ENCODE measurements at places on chromosomes 6 and 20.
A peak's percentile ranks its signal among the peaks of the same experiment; 100 is the strongest.

DNA sequence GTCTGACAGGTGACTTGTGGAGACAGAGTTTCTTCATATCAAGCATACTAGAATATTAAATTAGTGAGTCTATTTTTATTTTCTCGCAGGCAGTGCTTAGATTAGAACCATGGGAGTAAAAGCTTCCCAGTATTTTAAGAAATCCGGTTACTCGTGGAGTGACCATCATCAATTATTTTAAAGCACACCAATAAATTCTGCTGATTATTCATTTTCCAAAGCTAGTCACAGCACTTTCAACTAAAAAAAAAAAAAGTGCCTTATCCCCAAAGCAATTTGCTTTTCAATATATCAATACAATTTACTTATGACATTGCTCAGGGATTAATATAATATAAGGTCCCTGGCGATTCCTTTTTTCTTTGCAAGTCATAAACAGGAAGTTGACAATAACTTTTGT is 26.3 kb upstream of the OLIG3 start:
- no peak for DNase-seq

GRCh38 chr20:44656448-44656847 is 4.9 kb upstream of the ADA start:
- DNase-seq = no peak

DNA sequence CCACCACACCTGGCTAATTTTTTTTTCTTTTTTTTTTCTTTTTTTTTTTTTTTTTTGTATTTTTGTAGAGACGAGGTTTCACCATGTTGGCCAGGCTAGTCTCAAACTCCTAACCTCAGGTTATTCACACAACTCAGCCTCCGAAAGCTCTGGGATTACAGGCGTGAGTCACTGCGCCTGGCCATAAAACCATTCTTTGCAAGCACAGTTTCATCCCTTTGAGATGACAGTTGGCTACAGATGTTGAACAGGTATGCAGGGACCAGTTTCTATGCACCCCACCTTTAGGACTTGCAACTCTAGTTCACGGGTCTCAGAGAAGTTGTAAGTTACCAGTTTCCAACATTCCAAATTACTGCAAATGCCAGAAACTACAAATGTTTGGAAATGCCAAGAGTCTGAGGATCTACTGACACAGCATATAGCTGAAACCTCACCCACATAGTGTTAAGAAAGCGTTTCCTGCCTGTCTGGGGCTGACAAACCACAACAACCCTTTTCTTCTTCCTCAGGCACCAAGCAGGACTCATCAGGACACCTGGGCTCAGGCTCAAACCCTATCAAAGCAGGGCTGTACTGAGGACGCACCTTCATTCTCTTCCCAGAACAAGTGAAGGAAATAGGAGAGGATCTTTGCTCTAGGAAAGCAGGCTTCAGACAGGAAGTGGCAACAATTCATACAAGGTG is 22.9 kb downstream of the ARHGAP18 start:
- peak; percentile 55 for DNase-seq

DNA sequence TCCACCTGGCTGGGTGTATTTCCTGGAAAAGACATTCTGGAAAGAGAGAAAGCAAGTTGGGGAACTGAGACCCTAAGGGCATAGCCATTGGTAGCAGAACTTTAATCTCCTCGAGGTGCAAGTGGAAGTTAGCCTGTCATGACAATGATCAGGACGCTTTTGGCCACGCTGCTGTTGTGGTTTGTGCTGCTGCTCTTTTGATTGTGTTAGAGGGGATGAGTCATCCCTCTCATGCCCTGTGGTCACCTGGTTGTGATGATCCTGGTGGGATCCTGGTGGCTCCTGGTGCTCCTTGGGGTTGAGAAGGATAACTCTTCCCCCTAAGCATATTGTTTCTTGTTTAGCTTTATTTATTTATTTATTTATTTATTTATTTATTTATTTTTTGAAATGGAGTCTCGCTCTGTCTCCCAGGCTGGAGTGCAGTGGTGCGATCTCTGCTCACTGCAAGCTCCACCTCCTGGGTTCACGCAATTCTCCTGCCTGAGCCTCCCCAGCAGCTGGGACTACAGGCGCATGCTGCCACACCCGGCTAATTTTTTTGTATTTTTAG is 350.3 kb downstream of the KIF16B start:
- no peak for DNase-seq

DNA sequence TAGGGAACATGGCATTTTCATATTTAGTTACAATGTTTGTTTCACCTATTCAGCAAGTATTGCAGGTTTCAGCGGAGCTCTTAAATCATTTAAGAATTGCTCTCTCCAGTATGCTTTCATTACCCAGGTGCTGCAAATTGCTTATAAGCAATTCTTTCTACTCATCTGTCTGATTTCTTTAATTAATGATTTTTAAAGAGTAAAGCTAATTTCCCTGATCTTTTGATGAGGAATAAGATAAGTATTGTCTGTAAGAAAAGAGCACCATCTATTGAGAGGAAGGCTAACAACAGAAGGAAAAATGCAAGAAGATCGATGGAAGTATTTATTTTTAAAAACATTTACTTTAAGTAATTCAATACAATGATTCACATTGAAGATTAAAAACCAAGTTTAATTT is 2.0 kb downstream of the OPRM1 start:
- DNase-seq = no peak

DNA sequence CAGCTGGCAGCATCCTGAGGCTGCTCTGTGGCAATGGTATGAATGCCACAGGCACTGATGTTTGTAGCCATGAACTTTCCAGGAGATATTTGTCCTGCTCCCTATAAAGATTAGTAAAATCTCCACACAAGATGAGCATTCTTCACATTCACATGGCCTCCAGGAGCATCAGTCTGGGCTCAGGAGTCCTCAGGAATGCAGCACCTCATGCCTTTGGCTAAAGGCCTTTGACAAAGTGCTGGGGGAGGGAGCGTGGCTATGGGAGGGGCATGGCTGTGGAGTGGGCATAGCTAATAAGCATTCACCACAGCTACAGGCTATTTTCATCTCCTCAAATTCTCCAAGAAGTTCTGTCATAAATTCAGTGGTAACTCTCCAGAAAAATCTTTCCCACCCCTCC is 90.5 kb upstream of the LY86 start:
- DNase-seq = no peak

GRCh38 chr6:132354517-132355167 is 46.6 kb downstream of the MOXD1 start:
- no peak for DNase-seq

DNA sequence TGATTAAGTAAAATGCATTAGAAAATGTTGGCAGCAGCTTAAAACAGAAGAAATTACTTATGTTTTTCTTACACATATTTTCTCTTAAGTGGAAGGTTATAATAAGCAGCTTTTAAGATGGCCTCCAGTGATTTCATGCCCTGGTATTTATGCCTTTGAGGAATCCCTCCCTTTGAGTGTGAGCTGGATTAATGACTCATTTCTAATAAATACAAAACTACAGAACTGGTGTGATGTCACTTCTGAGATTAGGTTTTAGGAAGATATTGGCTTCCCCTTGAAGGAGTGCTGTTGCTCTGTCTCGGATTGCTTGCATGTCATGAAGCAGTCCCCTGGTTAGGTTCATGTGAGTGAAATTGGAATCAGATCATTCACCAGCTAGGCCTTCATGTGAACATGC is 143.2 kb upstream of the EPHA7 start:
- no peak for DNase-seq

GRCh38 chr6:10793695-10794094 is 44.6 kb downstream of the MAK start:
- DNase-seq = no peak

- no peak for DNase-seq
Measured at GRCh38 chr20:33765592-33765991, 33.8 kb downstream of the ZNF341 start.

- no peak for DNase-seq
Measured at GRCh38 chr20:24782801-24783630, 166.1 kb upstream of the CST7 start.

DNA sequence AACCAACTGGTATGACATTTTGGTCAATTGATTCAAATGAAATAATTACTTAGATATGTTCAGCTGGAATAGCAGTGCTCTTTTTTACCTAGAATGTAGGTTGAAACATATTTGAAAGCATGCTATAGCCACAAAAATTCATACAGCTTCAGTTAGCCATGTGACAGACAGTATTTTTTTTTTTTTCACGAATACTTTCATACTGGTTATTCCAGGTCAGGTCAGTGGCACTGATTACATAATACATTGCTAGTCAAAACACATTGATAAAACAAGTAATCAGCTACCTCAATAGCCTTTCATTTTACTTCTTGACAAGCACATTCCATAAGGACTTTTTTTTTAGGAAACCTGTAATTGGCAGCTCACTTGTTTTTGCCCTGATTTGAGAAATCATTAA is 222.6 kb downstream of the EYA4 start:
- DNase-seq = no peak

- no peak for DNase-seq
Measured at GRCh38 chr6:16555550-16555949, 205.7 kb downstream of the ATXN1 start.

- no peak for DNase-seq
Measured at GRCh38 chr6:34200340-34200971, 36.2 kb upstream of the HMGA1 start.

- no peak for DNase-seq
Measured at GRCh38 chr6:158642097-158642601, 2.4 kb downstream of the DYNLT1 start.

- DNase-seq = no peak
Measured at GRCh38 chr6:141199074-141199473, 933.7 kb upstream of the GJE1 start.

- peak; percentile 45 for DNase-seq
Measured at GRCh38 chr6:90103056-90103800, 193.4 kb downstream of the BACH2 start.

DNA sequence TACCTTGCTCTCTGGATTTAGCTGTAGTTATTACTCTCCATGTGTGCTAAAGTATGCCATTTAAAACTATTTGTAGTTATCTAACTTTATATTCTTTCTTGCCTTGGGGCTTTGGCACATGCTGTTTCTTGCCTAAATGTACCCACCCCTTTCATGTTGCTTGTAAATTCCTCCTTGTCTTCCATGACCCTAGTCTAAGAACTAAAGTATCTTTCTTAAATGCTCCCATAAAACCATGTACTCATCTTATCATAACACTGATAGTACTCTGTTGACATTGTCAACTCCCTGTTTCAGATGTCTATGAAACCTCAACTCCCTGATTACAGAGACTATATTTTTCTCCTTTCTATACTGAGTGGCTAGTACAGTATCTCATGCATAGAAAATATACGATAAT is 564.9 kb upstream of the IRAK1BP1 start:
- no peak for DNase-seq

DNA sequence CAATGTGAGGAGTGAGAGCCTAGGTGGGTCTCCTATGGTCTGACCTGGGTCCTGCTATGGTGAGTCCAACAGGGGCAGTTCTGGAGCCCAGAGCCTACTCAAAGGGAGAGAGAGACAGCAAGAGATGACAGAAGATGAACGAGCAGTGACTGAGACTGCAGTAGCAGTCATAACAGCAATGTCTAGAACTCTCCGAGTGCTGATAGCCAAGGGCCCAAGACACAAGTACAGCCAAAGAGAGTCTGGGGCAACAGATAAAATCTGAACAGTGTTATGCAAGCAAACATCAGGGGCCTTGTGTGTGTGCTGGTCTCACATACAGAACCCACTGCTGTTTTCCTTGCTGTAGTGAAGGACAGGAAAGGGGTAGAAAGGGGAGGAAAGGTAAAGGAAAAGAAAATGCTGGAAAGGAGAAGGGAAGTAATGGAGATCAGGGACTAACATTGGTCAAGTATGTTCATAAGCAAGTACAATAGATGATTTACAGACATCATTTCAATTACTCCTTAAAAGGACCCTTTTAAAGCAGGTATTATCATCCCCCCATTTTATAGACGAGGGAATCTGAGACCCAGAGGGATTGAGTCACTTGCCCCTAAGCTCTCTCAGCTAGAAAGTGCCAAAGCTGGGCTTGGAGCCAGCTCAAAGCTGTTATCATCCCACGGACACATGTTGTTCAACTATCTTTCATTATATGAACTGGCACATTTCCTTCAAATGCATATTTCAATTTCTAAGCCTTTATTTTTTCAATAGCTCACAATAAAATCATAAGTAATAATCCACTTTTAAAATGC is 182.3 kb upstream of the RAB32 start:
- no peak for DNase-seq

- DNase-seq = no peak
Measured at GRCh38 chr20:58469616-58470015, 45.6 kb downstream of the APCDD1L start.

DNA sequence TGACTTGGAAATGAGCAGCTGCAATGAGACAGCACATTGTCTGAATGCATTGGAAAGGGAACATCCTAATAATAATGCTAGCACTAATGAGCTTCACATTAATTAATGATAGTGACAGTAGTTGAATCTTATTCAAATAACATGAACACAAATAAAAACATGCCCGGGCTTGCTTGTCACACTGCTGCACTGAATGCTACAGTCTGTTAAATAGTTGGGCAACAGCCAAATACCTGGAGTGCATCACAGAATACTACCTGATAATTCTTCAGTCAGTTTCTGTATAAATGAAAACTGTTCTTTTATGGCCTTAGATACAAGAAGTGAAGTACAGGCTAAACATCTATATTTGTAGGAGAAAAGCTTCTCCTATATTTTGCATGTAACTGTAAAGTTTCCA is 458.7 kb downstream of the RNF144B start:
- DNase-seq = no peak

DNA sequence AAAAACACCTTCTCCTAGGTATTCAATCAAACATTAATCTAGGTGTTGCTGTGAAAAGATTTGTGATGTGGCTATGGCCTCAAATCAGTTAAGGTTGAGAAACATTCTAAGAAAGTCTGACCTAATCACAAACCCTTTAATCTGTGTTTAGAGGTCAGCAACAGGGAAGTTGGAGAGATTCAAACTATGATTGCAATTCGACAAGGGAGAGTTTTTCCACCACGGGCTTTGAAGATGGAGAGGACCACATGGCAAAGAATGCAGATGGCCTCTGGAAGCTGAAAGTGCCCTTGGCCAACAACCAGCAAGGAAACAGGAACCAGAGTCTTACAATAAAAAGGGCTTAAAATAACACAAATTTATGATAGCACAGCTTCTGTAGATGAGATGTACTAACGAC is 29.6 kb upstream of the LGSN start:
- no peak for DNase-seq

GRCh38 chr6:169626649-169627048 is 75.2 kb downstream of the WDR27 start:
- DNase-seq = no peak

DNA sequence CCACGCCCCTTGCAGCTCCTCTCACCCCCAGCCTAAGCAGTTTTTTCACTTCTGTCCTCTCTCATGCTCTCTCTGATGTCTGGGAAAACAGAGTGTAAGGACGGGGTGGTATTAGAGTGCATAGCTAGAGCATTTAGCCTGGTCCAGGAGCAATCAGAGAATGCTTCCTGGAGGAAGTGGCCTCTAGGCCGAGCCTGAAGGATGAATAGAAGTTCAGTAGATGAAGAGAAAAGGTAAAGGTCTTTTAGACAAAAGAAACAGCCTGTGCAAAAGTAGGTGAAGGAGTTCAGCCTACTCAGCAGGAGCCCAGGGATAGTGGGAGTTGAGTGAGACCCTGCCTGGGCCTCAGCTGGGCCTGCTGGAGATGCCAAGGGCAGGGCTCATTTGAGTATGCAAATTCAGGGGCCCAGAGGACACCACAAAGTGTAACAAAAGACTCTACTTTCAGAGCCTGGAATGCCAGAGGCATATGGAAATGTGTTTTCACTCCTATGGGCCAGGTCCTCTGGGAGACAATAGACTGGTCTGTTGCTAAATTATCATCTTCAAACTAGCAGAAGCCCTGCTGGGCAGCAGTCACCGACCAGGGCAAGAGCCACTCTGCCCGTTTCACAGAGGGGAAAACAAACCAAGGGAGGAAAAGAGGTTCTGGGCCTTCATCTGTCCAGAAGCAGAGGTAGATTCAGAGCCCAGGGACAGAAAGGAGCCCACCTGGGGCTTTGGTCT is 19.7 kb upstream of the TM9SF4 start:
- DNase-seq = no peak
